Endothelial cell of umbilical vein (primary cell): ENCODE measurements at places on chromosomes 16 and 17. TPM values are rescaled to one million over a fixed set of nuclear protein-coding genes. Genes with fewer than 3 reads are reported as not detected.

DNA sequence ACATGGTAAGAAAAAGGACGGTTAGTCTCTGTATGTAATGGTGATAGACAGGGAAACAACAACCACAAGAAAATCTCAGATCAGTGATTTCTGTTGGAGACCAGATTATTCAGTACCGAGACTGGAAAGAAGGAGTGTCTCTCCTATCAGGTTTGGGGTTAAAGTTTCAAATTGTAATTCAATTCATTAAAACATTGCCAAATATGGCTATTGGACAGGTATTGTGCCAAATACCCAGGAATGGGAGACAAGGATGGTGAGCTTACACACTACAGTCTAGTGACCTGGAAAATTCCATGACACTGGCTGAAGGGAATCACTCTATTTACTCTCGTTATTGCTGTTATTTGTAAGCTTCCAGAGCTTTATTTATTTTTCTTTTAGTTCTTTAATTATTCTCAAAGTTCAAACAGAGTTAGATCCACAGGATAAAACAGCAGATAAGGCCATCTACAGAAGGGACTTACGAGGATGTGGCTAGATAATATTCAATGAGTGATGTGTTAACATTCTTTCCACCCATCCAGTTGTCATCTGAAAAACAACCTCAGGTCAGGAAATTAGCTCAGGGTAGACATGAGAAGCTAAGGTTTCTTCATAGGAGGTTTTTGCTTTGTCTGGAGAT, 25.1 kb upstream of the MMD start:
- no peaks in the 10 kb centered on the region for H3K36me3 ChIP-seq
- H3K27me3 ChIP-seq, result no peaks in the 10 kb centered on the region
- H3K27ac ChIP-seq, result no peak overlapping the region
- H3K4me3 ChIP-seq, result no peak overlapping the region

The ABR gene
- total RNA-seq, result 78.9 and 96.8 TPM in 2 replicates

GRCh38 chr17:40763752-40764151, 8.2 kb downstream of the KRT26 start:
- no peaks in the 10 kb centered on the region for H3K36me3 ChIP-seq
- H3K27ac ChIP-seq, result no peak overlapping the region
- DNase-seq, result no peak
- peaks cover 2% of the 10 kb centered on the region for H3K27me3 ChIP-seq
- no peak overlapping the region for H3K4me3 ChIP-seq

The SCNN1B gene
- not detected in 2 replicates for total RNA-seq

- peaks cover 6% of the 10 kb centered on the region for H3K4me1 ChIP-seq
Observed at GRCh38 chr16:89707695-89708094, 6.2 kb upstream of the SPATA2L start.

The RASD1 gene
- 15.7 and 21.3 TPM in 2 replicates for total RNA-seq

The QPRT gene
- total RNA-seq, result 0.28 and 0.44 TPM in 2 replicates
